ENCODE measurements at places on chromosomes 13 and 19.

DNA sequence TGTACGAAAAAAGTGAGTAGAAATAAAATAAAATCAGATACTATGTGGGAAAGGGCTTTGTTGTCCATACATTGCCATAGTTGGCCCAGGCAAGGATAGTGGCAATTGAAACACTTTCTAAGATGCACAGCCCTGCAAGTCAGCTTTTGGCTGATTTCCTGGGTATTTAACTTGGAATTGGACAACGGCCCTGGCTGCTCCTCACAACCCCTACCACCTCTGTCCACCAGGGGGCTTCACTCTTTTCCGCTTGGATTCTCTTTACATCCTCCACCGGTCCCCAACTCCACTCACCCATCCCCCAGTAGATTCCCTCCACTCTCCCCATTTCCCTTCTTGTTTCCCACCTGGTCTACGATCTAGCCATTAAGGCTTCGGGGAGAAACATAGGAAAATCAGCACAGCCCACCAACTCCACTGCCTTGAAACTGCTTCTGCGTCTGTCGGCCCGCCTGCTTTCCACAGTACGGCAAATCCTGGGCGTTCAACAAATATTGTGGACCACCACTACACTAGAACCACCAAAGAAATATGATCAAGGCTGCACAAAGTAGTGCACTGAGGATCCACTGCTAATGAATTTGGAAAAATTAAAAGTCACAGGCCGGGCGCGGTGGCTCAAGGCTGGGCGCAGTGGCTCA lies 48.6 kb upstream of the GTF3A start:
- peak; percentile 34 for DNase-seq

GRCh38 chr19:45016388-45017314 lies 15.4 kb downstream of the RELB start:
- peak; percentile 46 for DNase-seq

GRCh38 chr13:63455938-63456337 lies 2040.3 kb upstream of the PCDH20 start:
- no peak for DNase-seq

DNA sequence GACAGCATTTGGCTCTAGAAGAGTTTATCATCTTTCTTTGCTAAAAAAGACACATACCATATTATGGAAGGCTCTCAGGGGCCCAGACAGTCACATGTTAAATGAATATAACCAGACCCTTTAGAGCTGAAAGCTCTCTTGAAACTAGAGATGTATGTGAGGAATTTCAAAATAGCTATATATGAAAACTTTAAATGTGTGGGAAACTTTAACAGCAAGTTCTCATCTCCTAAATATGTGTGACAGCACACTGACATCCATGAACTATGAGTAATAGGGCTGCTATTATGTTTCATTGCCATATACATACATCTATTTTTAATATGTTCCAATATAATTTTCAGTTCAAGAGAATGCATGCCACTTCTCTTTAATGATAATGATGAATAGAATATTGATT lies 509.5 kb downstream of the GPC6 start:
- no peak for DNase-seq

- DNase-seq = no peak
Observed at GRCh38 chr13:50104493-50104892, 89.2 kb downstream of the KCNRG start.

DNA sequence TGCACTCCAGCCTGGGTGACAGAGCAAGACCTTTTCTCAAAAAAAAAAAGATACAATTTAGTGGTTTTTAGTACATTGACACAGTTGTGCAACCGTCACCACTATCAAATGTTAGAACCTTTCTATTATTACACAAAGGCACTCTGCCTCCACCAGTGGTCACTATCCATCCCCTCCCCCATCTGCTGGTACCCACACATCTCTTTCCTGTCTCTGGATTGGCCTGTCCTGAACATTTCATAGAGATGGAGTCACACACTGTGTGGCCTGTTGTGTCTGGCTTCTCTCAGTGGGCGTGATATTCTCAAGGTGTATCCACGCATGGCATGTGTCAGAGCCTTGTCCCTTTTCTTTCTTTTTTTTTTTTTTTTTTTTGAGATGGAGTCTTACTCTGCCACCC lies 11.2 kb downstream of the KDM4B start:
- no peak for DNase-seq

DNA sequence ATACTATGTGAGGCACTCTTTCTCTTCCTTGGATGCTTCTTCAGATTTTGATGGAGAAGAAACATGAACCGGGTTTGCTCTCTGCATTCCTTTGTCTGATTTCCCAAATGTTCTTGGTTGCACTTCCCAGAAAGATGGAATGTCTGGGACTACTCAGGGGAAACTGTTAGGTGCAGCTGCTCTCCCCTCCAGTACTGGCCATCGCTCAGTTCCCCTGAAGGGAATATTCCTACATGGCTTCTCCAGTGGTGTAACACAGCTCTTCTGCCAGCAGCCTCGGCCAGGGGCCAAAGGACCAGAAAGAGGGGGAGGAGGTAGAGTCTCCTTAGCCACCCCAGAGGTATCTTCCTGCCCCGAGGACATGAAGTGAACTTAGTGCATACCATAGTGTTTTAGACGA lies 33.5 kb upstream of the SPRY2 start:
- peak; percentile 29 for DNase-seq

DNA sequence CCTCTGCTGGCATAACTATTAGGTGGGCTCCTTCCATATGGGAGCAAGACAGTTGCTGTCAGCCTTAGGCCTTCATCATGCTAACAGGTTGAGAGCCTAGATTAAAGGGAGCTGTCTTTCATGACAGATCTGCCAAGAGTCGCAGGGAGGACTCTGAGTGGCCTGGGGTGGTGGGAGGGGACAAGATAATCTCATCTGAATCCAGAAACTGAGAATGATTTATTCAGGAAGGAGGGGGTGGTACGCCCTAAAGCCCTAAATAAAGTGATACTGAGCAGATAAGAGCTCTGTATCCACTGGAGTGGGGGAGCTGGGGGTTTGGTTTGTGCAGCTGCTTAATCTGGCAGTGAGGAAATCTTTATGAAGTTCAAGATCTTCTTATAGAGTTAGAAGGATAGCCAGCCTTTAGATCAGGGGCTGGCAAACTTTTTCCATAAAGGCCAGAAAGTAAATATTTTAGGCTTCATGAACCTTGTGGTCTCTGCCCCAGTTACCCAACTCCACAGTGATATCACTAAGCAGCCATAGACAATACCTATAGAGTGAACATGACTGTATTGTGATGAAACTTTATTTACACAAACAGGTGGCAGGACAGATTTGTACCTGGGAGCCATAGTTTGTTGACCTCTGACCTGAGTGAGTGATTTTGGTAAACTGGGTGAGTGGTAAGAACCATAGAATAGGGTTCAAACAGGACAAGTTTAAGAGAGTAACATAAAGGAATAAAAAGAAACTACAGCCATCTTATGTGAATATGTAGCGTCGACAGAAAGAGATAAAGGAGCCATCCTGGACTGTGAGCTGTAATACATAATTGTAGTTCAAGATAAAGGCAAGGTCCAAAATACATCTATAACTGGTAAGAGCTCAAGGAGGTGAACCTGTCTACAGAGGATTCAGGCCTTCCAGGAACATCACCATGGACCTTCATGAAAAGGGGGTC lies 9.8 kb upstream of the STK24 start:
- no peak for DNase-seq
